ENCODE measurements at places on chromosomes 16 and 17.

DNA sequence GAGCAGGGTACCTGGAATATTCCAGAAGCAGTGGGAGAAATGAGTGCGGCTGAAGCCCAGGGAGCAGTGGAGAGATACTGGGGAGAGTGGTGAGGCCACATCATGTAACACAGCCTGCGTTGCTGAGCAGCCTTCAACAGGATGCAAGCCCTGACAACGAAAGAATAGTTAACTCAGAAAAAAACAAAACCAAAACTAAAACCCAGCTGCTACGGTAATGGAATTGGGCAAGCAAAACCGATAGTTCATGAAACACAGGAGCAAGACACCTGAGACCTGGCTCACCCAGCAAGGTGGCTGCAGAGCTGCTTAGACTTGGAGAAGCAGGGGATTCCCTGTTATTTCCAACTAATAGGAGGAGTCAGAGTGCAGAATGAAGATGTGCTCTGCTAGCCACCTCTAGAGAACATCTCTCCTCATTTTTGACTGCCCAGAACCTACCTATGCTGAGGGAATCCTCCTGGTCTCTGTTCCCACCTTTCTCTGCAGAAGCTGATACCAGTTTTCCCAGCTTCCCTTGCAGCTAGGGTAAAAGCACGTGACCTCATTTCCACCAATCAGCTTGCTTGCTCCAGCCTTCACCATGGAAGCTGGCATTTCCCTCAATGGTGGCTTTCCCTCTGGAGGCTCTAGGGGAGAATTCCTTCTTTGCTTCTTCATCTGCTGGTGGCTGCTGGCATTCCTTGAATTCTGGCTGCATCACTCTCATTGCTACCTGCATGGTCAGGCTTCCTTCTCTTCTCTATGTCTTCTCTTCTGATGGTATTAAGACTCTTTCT lies 59.4 kb upstream of the XYLT1 start:
- DNase-seq: no peak

GRCh38 chr17:55166506-55166905 lies 98.3 kb upstream of the HLF start:
- DNase-seq: no peak

DNA sequence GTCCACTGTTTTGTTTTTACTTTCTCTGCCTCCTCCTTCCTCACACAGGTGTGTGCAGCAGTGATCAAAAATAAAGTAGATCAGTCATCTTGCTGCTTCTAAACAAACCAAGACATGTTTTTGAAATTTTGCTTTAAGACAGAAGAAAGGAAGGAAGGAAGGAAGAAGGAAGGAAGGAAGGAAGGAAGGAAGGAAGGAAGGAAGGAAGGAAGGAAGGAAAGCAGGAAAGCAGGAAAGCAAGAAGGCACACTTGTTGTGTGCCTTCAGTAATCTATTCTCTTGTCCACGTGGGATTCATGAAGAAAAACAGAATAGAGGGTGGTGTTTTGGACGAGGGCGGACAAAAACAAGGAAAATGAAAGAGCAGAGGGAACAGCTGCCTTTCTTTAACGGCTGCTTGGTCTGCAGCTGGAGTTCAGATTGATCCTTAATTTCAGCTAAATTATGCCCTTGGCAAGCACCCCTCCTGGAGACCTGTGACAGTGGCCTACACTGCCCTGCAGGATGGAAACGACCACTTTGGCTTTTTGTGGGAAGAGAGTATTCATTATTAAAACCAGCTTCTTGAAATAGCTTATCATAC lies 188.5 kb upstream of the IRX3 start:
- no peak for DNase-seq

- no peak for DNase-seq
Measured at GRCh38 chr16:57646388-57647039, 18.1 kb downstream of the ADGRG1 start.

- DNase-seq: no peak
Measured at GRCh38 chr17:61097781-61098180, 301.9 kb upstream of the TBX2 start.

DNA sequence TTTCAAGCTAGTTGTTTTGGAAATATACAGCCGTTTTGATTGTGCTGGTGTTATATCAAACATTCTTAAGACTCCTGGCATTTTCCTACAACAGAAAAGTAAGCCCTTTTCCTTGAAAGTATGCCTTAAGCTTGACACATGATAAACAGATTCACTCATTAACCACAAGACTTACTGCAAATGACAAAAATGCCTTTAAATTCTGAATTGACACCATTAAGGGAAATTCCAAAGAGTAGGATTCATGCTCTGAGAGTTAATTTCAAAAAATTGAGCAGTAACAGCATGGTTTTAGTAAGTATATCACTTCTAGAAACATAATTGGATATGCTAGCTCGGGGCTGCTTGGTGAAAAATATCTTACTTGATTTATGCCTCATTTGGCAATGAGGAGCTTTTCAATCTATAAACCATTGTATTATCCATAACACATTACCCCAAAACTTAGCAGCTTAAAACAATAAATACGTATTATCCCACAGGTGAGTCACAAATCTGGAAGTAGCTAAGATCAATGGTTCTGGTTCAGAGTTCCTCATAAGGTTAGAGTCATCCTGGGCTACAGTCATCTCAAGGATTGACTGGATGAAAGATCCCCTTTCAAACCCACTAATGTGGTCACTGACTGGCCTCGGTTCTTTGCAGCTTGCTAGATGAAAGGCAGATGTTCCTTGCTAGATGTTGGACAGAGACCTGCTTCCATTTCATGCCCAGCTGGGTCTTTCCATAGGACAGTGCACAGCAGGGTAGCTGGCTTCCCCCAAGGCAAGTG lies 8.2 kb upstream of the PHAF1 start:
- DNase-seq: no peak

DNA sequence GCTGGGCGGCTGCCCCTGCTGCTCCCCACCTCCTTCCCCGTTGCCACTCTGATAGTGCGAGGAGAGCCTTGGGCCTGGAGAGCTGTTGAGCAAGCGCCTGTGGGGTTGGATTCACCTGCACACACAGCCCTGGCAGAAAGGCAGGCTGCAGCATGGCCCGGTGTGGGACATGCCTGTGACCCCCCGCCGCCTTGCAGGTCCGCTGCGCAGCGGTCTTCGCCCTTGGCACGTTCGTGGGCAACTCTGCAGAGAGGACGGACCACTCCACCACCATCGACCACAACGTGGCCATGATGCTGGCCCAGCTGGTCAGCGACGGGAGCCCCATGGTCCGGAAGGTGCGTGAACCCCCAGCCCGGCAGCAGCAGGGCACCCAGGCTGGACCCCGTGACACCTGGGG lies 106.8 kb upstream of the CHMP6 start:
- no peak for DNase-seq

GRCh38 chr16:84194018-84194417 lies 3.1 kb downstream of the ADAD2 start:
- no peak for DNase-seq

DNA sequence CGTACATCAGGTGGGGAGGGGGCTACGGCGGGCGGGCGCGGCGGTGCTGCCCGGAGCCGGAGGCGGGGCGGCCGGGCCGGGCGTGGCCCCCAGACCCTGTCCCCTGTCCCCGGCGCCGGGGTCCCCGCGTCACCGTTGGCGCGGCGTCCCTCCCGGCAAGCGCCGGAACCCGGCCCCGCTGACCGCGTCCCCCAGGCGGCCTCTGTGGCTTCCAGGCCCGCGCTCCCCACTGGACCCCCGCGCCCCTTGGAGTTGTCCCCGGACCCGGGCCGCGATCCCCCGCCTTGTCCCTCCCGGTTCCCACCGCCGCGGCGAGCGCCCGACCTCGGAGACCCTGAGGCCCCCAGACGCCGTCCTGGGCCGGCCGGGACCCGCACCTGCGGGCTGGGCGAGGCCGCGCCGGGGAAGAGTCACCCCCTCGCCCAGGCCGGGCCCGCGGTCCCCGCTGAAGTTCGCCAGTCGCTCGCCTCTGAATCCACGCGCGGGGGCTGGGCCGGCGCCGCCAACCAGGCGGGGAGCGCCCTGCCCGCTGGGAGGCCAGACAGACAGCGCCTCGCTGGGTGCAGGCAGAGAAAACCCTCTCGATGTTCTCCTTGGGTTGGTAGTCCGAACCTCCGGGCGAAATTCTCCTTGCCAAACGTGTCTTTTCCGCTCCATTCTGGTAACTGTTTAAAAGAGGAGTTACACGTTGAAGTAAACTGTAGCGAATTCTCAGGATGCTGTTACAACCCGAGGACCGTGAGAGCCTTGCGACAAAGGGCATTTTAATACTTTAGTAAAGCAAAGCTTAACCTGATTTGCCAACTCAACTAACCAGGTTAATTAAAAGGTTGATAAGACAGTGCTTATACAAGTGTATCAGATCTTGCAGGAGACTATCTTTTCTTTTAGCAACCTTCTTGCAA lies 761 bp downstream of the GAN start:
- DNase-seq: peak; percentile 48

- no peak for DNase-seq
Measured at GRCh38 chr16:543301-544164, 16.0 kb downstream of the CAPN15 start.

- DNase-seq: no peak
Measured at GRCh38 chr16:89506113-89506504, 2.1 kb upstream of the SPG7 start.

DNA sequence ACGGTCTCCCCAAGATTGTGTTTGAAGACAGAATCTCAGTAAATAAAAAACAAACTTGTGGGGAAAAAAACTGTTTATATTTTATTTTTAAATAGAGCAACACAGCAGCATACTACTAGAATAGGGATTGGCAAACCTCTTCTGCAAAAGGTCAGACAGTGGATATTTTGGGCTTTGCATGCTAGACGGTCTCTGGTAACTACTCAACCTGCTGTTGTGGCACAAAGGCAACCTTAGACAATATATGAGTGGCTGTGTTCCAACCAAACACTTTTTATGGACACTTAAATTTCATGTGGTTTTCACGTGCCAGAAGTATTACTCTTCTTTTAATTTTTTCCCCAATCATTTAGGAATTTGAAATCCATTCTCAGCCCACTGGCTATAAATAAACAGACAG lies 55.0 kb downstream of the IRX5 start:
- no peak for DNase-seq

DNA sequence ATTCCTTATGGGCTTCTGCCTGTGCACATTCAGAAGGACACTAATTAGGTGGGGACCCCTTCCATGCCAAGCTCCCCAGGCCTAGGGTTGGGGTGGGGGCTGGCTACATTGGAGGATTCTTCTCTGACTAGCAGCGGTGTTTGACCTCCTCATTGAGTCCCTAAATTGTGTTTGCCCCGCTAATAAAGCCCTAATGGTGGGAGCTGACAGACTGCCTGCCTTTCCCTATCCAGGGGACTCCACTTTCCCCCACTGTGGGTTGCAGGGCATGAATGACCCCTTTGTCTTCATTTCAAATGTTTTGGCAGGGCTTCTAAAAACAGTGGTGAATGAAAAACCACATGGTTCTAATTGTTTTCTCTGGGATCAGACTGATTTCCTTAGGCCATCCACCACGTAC lies 476.8 kb upstream of the CDH11 start:
- no peak for DNase-seq

DNA sequence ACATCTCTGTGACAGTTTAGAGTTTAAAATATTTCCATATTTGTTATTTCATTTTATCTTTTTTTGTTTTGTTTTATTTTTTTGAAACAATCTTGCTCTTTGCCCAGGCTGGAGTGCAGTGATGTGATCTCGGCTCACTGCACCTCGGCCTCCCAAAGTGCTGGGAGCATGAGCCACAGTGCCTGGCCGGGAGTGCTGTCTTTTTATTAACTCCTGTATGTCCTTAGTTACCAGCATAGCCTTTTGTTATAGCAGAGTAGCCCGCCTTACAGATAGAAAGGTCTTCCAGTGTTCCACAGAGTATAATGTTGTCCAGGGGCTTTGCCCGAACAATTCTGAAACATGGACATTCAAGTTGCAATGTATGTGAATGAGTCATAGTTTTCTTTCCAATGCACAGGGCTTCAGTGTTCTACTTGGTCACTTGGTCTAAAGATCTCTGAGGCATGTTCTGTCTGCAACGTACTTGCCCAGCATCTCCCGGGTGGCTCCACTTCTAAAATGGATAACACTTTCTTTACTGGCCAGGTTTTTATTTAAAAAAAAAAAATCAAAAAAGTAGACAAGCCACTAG lies 125.6 kb downstream of the KCNJ18 start:
- no peak for DNase-seq

DNA sequence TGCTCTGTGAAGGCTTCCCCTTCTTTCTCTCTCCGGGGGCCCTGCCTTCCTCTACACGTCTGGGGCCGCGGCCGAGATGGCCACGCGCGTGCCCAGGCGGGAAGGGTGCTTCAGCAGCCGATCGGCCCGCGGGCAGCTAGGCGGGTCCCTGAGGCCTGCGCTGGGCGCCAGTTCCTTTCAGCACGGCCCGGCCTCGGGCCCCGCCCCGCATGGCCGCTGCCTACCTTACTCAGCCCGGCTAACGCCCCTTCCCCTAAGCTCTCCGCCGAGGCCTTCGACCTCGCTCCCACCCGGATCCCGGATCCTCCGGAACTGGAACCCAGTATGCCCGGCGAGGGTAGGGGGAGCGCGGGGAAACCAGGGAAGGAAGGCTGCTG lies 335 bp downstream of the TMEM11 start:
- no peak for DNase-seq

DNA sequence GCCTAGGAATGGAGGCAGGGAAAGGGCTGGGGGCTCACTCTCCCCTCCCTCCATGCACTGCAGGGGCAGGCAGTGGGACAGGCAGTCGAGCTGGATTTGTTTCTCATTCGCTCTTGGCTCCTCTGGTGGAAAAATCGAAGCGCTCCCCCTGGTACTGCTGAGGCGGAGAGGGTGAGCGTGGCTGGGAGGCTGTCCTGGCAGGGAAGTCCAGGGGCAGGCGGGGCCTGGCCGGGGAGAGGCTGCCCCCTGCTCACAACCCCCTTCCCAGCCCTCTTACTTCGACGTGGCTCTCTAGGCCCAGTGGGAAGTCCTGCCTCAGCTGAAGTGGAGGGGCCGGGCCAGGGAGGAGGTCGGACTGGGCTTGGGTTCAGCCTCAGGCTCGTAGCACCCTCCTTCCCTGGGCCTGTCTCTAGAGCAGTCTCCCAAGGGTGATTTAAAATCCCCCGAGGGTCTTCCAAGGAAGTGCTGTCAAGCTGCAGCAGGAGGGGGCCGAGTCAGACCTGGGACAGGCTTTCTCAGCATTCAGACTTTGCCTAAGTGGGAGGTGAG lies 16.5 kb upstream of the TMEM92 start:
- peak; percentile 97 for DNase-seq

DNA sequence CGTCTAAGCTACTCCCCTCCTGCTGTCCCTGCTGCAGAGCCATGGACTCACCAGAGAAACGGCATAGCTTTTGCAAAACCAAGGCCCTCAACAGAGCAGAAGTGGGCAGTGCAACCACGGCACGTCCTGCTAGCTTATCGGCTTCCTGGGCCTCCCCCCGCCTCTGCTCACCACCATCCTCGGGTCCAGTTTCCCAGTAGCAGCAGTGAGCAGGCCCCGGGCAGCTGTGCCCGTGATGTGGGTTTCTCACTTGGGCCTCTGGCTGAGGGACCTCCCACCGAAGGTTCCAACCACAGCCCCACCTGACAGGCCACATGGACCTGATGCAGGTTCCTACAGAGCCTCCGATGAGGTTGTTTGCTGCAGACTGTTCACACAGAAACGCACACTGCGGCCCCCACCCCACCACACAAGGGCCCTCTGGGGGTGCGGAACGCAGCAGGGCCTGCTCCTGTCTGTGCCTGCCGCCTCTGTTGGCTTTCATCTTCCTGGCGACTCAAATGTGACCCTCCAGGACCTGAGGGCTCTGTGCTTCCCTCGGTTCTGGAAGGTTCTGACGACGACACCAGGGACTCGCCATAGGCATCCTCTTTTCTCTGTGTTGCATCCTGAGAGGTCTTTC lies 24.8 kb downstream of the PDIA2 start:
- DNase-seq: no peak
